ENCODE measurements at places on chromosomes 4 and X.

DNA sequence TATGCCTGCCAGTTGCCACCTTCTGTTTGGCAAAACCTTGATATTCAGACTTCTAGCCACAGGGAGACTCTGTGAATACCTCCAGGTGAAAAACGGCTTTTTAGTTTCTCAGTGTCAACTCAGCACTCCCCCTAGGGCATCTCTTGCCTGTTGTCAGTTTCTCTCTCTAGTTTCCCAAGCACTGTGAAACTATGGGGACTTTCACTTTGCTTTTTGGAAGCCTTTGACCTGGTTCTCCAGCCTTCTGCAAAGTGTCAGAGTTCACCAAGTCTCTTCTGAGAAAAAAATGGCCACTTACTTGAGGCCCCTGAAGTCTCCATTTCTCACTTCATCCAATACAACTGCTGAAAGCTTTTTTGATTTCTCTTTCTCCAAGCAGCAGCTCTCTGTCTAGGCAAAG, 521.5 kb downstream of the INPP4B start:
- no peak for DNase-seq

- DNase-seq: no peak
These were observed 76.9 kb downstream of the LRRC66 start for GRCh38 chr4:51943221-51943620.

DNA sequence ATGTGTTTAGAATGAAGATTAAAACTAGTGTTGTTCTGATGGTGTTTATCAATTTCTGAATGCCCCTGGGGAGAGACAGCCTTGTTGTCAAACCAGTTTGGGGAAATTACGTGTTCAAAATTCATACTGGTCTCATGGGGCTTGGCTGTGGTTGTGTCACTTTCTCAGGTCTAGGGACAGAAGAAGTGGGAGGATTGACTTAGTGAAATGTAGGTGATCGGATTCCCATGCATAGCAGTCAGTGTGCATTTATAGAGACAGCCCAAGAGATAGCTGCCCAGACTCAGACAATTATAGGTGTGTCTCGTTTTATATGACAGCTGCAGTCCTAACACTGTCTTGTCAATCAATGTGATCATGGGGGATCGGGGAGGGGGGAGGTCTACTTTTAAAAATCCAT, 94.4 kb upstream of the CLCN4 start:
- DNase-seq: no peak

DNA sequence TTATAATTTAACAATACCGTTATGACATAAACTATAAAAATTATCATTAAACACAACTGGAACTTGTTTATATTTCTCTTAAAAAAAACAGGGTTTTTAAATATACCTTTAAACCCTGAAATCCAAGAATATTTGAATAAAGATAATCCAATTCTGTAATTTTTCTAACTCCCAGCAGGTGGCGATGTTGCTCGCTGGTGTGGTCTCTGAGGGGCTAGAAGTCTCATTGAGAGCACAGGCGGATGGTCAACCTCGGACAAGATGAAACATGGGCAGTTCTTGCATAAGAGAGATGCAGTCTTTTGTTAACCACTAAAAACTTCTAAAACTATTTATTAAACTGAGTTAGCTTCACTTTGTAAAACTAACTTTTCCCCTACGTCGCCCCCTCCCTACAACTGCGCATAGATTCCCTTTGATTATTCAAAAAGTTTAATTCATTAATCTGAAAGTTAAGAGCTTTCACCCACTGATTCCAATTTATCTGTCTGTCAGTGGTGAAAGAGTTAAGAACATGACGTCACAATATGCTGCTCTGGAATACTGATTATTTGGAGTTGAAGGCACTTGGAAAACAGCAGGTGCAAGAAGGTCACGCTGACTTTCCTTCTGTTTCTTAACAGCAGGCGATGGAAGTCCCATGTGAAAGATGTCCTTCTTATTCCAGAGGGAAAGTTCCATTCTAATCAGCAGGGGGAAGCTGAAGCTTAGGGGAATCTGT, 29.5 kb downstream of the DMP1 start:
- no peak for DNase-seq

DNA sequence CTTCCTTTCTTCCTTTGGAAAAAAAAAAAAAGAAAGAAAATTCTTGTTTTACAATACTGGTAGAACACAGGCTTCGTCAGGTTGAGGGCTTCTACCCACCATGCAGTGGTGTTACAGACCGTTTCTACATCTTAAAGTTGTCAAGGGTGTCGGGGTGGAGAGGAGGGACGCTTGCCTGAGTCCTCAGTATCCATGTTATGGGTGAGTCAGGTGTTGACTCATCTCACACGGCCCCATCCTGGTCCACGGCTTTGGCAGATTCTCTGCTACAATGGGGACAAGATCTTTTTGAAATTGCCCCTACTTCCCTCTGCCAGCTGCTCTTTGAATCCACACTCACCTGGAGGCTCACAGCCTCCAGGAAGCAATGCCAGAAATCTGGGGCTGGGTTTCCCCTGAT, 310.3 kb upstream of the ZFP42 start:
- DNase-seq: no peak

DNA sequence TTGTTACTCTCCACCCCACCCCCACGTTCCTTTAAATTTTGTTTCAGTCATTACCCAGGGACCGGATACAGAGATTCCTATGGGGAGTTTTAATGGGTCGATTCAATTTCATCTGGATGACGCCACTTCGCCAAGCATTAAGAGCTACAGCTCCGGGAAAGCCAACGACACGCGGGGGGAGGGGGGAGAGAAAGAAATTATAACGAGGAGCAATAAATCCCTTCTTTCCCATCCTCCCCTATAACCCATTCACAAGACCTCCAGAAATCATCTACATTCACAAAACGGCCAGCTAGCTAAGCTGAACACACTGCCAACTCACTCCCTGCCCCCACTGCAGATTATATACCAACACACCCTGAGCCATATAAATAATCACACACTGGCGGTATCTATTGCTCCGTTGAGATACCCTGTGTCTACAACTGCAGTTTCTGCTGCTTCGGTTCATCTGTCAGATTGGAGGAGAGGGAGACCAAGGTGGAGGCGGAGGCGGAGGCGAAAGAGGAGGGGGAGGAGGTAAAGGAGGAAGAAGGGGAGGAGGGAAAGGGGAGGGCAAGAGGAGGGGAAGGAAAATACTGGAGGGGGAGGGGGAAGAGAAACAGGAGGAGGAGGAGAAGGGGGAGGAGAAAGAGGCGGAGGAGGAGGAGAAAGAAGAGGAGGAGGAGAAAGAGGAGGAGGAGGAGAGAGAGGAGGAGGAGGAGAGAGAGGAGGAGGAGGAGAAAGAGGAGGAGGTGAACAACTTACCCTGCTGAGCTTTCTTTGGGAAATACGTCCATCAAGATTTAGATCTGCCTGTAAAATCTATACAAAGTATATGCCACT, 113.9 kb upstream of the VAMP7 start:
- DNase-seq: no peak

DNA sequence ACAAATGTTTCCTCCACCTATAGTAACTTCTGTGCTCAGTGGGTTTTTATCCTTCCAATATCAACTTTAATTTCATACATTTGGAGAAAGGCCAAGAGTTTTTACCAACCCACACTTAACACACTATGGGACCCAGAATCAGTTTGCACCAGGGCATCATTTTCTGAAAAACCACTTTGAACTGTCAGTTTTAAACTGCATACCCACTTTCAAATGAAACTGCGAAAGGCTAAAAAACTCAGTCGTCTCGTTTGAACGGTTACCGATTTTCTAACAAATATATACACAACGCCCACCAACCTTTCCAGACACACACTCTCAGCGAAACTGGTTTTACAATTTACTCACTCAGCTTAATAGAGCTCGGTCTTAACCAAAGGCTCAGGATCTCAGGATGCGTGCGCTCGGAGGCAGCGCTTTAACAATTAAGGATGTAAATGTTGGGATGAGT, 376 bp downstream of the ABCG2 start:
- no peak for DNase-seq

- no peak for DNase-seq
These were observed 162.1 kb downstream of the CBR4 start for GRCh38 chr4:168847771-168848502.

GRCh38 chrX:136778916-136779315, 1.8 kb downstream of the ARHGEF6 start:
- DNase-seq: no peak

Measured in stimulated activated CD4-positive, alpha-beta T cell treated with anti-CD3 and anti-CD28 coated beads, Interleukin-15, amount 100 ng/mL, for 1 hour (primary cell).